Activated T-helper 9 cell treated with anti-CD3 and anti-CD28 coated beads, Interleukin-2, amount 50 U/mL, for 16 hours (primary cell): ENCODE measurements at places on chromosomes 2 and 18.

GRCh38 chr18:44067186-44067585, 613.5 kb upstream of the SETBP1 start:
- DNase-seq: no peak

- no peak for DNase-seq
Observed at GRCh38 chr2:160252278-160252887, 52.3 kb upstream of the ITGB6 start.

GRCh38 chr2:238712011-238712410, 135.9 kb upstream of the TWIST2 start:
- no peak for DNase-seq

DNA sequence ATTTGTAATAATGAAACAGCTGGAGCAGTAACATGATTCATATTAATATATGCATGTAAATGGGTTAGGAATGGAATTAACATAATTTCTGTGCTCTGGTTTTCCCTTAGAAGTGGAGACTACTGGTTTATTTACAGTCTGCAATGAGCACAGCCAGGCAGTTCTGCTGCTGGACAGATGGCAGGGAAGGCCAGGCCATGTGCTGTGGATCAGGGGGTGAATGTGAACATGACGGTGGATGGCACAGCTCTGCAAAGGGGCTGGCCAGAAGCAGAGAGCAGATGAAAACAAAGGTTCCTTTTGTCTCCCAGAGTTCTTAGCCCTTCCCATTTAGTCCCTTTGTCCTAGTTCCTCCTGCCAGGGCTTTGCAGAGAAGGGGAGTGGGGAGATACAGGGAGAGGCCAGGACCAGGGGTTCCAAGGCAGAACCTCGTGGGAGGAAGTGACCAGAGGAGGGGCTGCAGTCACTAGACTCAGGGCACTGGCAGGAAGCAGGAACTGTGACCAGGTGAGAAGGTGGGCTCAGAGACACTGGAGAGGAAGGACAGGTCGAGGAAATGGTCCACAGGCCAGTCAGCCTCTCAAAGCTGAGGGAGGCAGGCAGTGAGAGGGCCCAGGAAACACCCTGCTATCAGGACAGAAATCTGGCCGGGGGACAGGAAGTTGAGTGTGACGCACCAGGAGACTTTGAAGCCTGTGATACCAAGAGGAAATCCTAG, 112.9 kb upstream of the ATP8B1 start:
- no peak for DNase-seq

GRCh38 chr2:147133286-147133908, 711.4 kb upstream of the ACVR2A start:
- DNase-seq: no peak

DNA sequence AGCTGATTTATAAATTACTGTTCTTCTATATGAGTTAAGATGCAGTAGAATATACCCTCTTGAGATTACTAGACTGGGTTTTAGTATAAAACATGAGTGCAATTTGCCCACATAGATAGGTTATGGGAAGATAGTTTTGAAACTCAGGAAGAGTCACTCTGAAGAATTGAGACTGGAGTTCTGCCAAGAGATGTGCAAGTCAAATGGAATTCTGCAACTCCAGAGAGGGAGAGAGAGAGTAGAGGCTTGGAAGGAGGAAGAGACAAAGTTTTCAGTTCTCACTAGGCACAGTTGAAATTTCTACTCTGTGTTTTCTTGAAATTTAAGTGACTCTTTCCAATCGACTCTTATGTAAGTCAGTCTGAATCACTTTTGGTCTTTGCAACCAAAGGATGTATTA, 878.8 kb downstream of the TSN start:
- no peak for DNase-seq

- DNase-seq: no peak
Observed at GRCh38 chr2:53233759-53234547, 533.7 kb upstream of the CHAC2 start.

- no peak for DNase-seq
Observed at GRCh38 chr18:25282282-25282681, 69.7 kb downstream of the ZNF521 start.

GRCh38 chr18:13035249-13035914, 44.2 kb downstream of the CEP192 start:
- no peak for DNase-seq

DNA sequence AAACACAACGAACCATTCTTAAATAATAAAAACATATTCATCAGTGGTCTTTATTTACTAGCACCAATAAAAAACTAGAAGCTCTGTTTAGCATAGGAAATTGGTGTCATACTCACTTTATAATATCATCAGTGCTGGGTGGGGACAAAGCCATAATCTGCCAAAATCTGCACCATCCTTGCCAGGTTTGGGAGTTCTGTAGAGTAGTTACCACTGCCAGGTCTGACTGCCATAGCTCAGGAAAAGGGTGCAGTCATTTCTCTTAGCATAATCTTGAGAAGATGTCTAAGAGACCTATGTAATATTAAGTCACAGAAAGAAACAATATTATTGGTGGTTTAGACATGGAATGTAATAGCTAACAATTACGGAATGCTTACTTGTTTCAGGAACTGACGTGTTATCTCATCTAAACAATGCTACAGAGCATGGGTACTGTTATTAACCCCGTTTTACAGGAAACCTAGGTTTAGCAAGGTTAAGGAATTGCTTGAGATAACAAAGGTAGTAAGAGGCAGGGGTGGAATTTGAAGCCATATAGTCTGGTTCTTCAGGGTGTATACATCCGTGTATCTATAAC, 1.6 kb upstream of the MARCHF7 start:
- no peak for DNase-seq

DNA sequence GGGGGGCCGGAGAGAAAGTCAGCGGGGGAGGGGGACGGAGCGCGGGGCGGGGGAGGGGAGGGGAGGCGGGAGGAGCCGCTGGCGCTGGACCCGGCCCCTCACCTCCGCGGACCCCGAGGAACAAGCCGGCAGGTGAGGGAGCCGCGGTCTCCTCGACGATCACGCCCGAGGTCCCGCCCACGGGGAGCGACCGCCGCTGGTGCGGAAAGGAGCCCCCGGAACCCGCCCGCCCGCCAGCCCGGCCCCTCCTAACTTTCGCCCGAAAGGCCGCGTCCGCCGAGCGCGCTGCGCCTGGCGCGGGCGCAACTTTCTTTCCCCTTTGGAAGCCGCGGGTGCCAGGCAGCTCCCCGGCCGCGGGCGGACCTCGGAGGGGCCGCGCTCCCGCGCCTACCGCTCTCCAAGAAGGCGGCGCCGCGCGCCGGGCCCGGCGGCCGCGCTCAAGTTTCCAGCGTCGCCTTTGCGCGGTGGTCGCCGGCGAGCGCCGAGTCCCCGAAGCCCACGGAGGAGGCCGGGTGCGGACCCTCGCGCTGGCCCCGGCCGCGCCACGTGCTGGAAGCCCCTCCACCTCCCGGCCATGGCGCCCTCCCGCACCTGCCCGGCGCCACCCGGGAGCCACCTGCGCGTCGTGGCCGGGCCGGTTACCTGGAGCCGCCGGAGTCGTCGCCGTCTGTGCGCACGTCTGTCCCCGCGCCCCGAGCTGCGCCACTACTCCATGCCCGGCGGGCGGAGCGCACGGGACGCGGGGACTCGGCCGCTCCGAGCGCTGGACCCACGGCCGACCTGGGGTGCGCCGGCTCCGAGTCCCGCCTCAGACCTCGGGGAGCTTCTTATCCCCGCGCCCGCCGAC, at the start of gene ALKAL2:
Gene ALKAL2, minus strand, starts transcription at position 181 of the 847 bp plus-strand sequence. CDS start 256 bp downstream, outside the sequence.
- DNase-seq: no peak

DNA sequence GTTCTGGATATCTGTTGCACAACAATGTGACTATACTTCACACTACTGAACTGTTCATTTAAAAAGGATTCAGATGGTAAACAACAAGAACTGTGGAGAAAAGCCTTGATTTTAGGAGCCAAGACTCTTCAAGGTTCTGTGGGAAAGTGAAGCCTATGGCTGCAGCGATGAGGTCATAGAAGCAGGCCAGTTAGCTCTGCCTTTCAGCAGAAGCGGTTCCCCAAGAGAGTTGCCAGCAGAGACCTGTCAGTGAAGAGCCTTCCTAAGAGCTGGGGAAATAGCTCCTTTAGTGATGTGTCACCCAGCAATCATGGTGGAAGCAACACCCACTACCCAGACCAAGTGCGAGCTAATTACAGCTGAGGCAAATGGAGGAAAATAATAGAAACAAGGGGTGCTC, 346.5 kb upstream of the ETAA1 start:
- DNase-seq: no peak

DNA sequence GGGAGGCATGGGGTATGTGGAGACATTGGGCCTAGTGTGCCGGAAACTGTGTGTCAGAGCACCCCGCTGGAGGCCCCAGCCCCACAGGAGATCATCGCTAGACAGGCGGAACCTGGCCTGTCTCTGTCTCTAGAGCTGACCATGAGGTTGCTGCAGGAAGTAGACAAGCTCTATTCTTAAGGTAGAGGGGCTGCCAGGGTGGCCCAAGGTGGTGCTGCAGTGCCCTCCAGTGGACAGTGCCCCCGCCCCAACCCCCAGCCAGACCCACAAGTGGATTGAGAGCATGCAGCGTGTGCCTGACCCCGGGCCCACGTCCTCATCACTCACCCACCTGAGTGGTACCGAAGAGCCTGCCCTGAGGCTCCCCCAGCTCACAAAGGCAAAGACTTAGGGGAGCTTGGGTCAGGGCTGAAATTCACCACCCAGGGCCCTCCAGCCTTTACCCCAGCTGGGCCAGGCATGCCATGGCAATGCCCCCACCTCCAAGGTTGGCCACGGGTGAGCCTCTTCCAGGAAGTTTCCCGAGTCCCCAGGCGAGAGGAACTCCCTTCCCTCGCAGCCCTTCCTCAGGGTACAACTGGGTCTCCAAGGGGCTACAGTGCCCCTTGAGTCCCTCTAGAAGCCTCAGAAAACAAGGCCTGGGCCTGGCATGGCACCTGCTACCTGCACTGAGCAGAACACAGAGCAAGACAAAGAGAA, 155.0 kb downstream of the TTC32 start:
- DNase-seq: no peak

GRCh38 chr2:60355849-60356261, 197.6 kb downstream of the BCL11A start:
- no peak for DNase-seq

DNA sequence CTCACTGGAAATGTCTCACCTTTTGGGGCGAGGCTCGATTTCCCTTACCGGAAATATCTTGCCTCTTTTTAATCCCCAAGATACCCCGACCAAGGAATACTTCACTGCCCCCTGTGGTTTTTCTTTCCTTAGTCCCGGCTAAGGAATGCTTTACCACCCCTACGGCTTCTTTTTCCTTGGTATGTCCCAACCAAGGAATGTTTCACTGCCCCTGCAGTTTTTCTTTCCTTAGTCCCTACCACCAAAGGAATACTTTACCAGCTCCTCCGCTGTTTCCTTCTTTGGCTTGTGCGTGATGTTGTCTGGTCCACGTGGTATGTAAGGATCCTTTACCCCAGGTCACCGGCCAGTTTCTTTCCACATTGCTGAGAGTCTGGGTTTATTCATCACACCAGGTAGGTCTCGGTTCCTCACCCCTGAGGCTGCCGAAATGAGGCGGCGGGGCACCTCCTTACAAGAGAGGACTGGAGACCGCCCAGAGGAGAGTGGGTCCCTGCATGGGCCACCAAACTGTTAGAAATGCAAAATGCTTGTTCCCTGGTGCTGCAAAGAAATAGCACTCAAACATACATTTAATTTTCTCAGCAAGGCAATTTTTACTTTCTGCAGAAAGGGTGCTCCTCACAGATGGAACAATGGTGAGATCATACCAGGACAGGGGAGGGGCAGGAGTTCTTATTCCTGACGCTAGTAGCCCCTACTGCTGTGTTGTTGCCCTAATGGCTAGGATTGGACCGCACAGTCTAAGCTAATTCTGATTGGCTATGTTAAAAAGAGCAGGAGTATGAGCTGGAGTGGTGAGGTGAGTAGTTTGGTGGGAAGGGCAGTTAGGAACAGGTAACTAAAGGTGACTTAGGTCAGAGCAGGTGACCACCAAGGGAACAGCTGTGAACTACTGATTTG, 33.4 kb upstream of the CLASP1 start:
- DNase-seq: no peak

GRCh38 chr2:85754313-85755095, 713 bp downstream of the ATOH8 start:
- no peak for DNase-seq

GRCh38 chr2:182186132-182186735, 200.6 kb downstream of the PPP1R1C start:
- DNase-seq: no peak
